ENCODE measurements at places on chromosomes 2 and 18.

DNA sequence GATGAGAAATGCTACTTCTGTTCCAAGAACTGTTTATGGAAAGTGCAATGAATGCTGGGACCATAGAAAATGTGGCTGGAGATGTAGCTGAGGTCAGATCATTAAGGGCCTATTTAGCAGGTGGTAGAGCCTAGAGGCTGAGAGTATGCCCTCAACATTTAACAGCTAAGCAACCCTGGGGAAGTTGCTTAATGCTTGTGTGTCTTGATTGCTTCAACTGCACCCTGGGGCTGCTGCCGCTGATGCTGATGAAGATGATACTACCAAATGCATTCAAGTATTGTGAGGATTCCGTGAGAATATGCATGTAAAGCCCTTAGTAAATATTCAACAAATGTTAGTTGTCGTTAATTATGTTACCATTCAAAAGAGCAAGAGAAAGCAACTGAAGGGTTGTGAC, 273.2 kb downstream of the BCL11A start:
- DNase-seq = no peak

GRCh38 chr2:96783388-96783787, 22.7 kb downstream of the CNNM4 start:
- no peak for DNase-seq

DNA sequence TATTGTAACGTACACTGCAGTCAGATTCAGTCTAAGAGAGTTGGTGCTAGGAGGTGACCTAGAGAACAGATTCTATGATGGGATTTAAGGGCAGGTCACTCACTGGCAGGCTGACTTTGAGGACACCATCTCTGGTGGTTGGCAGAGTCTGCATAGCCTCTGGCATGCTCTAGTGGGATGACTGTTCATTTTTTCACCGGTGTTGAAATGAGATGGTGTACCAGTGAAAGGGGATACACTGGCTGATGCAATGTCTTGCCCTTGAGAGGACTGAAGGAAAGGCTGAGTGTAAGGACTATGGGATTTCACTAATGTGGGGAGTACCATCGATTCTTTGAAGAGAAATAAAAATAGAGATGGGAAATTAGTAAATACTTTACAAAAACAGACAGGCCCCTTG, 186.9 kb upstream of the PIEZO2 start:
- DNase-seq = no peak

GRCh38 chr18:77061281-77061945, 71.2 kb downstream of the MBP start:
- DNase-seq = no peak

- DNase-seq = no peak
These were observed 17.1 kb upstream of the SOCS6 start for GRCh38 chr18:70271742-70272141.

GRCh38 chr2:64283006-64283570, 138.9 kb upstream of the PELI1 start:
- DNase-seq = no peak

- no peak for DNase-seq
These were observed 517.5 kb downstream of the STK39 start for GRCh38 chr2:167729911-167730310.

GRCh38 chr18:48319801-48320638, 89.2 kb downstream of the ZBTB7C start:
- peak; percentile 38 for DNase-seq

GRCh38 chr2:11784747-11785610, 38.5 kb downstream of the LPIN1 start:
- peak; percentile 67 for DNase-seq

GRCh38 chr2:149863227-149863626, 275.7 kb upstream of the MMADHC start:
- no peak for DNase-seq

DNA sequence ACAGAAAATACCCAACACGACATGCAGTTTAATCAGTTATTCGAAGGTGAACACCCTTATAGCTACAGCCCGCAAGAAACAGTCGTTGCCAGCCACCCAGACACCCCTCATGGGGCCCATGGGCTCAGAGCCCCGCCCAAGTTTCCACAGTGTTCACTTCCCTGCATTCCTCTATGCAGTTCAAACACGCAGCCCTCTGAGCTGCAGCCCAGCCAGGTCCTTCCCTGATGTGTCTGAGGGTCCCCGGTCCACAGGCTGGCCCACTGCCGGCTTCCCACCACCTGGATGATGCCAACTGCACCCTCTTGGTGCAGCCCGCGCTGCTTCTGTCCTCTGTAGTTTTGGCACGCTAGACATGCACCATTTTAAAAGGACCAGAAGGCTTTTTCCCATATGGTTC, 87.4 kb downstream of the ZNF516 start:
- no peak for DNase-seq

DNA sequence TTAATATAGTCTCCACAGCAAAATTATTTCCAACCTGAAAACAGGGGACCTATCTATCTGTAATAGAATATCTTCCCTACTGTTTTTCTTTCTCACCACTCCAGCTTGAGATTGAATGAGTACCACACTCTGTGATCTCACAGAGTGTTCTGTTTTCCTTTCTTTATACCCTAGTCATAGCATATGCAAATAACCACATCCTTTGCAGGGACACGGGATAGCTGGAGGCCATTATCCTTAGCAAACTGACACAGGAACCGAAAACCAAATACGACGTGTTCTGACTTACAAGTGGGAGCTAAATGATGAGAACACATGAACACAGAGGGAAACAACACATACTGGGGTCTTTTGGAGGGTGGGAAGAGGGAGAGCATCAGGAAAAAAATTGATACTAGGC, 224.7 kb downstream of the SLC8A1 start:
- DNase-seq = no peak

GRCh38 chr18:50786864-50787263, 33.0 kb downstream of the MRO start:
- DNase-seq = no peak

DNA sequence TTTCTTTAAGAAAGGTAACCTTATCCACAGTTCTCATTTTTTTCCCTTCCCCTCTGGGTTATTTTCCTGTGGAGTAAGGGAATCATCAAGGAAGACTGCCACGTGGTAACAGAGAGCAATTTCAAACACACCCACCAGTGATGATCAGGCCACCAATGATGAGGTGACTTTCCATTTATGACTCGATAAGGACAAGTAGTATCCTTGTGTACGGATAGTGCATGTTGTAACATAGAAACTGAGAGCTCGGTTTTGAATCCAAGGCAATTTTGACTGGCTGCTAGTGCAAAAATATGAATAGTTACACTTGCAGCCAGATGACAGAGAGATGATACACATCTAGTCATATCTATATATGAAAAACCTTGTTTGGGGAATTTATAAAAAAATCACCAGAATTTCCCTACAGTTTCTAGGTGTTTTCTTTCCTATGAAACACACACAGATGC, 143.6 kb upstream of the TCF4 start:
- DNase-seq = no peak

GRCh38 chr2:234081970-234082822, 31.7 kb downstream of the SPP2 start:
- no peak for DNase-seq

DNA sequence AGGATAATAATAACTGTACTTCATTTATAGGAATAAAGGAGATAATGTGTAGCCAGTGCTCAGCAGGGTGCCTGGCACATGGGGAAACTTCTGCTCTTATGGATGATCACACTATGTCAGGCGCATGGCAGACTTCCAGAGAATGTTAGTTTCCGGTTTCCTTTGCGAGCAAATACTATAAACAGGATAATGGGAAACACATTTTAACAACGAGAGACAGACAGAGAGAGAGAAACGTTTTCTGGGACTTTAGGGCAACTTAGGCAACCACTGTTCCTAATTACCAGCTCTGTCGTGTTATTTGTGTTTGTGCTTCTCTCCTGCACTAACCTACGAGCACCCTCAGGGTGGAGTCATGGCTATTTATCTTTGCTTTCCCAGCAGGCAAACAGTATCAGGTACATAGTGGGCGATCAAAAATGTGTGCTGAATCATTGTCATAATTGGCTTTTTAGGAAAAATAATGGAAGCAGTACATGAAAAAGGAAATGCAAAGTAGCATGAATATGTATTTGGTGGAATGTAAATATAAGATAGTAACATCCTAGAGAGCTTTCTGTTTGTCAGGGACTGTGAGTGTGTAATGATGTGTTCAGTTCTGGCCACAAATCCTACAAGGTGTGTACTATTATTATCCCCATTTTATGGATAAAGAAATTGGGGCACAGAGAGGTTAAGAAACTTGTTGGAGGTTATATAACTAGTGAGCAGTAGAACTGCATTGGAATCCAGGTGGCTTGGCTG, 36.8 kb upstream of the IGFBP2 start:
- peak; percentile 61 for DNase-seq

DNA sequence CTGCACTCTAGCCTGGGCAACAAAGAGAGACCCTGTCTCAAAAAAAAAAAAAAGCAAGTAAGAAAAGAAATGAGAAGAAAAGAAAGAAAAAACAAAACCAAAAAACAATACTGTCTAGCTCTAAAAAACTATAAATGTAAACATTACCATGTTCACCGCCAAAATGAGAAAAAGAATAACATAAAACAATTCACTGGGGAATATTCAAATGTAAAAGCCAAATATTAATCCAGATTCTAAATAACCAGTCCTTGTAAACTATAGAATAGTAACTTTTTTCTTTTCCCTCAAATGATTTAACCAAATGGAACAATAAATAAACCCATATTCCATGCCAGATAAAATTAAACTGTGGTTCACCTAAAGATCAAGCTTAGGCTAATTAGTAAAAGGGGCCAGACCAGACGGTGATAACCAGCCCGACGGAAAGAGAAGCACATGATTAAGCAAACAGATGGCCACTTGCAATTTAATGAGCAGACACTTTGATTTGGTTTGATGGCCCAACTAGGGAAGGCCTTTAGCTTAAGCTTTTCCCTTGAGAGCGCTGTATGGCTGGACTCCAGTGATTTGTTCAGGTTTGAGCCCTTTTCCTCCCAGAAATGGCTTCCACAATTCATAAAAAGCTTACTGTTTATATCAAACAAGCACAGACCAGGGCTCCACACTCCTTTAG, 39.4 kb upstream of the ZNF397 start:
- no peak for DNase-seq

DNA sequence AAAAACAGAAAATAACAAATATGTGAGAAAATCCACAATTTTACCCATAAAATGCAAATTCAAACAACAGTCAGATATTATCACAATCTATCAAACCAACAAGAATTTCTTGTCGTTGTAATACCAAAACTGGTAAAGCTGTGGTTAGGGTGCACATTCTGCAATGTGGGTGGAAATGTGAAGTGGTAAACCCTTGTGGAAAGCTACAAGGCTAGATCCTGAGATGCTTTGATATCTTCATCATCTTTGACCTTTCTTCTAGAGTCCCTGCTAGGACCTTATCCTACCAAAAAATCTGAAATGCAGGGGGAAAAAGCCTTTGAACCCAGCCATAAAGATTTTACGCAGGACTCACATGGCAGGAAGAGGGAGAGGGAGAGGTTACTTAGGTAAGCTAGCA, 17.2 kb upstream of the ATG16L1 start:
- no peak for DNase-seq

- no peak for DNase-seq
These were observed 9.9 kb downstream of the SGPP2 start for GRCh38 chr2:222434204-222434603.

DNA sequence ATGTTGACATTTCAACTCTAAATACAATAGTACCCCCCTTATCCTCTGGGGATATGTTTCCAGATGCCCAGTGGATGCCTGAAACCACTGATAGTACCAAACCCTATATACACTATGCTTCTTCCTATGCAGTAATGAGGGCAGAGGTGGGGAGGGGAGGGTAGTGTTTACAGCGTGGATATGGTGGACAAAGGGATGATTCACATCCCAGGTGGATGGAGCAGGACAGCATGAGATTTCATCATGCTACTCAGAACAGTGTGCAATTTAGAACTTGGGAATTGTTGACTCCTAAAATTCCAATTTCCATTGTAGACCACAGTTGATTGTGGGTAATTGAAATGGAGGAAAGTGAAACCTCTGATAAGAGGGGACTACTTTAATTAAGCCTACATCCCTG, 75.4 kb downstream of the TSN start:
- DNase-seq = no peak

GRCh38 chr2:3617198-3617890, 22.4 kb downstream of the COLEC11 start:
- DNase-seq = no peak

- DNase-seq = no peak
These were observed 100.3 kb downstream of the B3GNT2 start for GRCh38 chr2:62296034-62296831.

- DNase-seq = no peak
These were observed 121.2 kb downstream of the OSBPL6 start for GRCh38 chr2:178315488-178315948.

DNA sequence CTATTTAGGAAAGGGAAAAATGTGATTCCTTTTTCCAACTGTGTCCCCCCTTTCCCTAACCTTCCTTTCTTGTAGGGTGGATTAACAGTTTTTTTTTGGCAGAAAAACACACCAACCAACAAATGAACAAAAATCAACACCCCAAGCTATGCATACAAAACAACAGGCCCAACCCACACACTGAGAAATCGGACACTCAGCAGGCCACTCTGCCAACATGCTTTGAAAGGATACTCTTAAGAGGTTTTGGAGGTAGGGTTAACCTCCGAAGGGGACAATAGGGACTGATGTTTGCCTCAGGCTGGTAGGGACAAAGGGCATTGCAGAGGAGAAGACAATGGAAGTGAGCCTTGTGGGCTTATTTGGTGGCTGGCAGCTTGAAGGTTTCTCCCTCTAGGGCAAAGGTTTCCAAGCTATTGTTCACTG, 33.1 kb upstream of the POLE4 start:
- DNase-seq = no peak

GRCh38 chr2:235024191-235024860, 72.5 kb downstream of the SH3BP4 start:
- DNase-seq = peak; percentile 88

DNA sequence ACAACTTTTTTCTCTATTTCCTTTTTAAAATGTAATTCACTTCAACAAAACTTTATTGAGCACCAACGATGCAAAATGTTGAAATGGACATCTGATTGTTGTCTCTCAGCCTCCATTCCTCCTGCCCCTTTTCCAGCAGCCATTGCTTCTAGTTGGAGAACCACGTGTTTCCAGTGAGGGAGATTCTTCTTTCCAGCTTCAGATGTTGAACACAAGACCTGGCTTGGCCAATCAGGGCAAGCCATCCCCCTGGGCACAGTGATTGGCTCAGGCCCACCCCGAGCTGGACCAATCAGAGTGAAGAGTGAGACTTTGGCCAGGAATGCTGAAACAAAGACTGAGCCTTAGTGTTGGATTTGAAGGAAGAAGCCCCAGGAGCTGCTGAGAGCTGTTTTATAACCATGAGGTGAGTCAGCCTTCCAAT, 59.0 kb downstream of the E2F6 start:
- peak; percentile 96 for DNase-seq

- DNase-seq = no peak
These were observed 237.0 kb downstream of the HDAC4 start for GRCh38 chr2:239163688-239164334.

GRCh38 chr2:241741016-241741415, 6.6 kb downstream of the D2HGDH start:
- DNase-seq = no peak

Measured in HFFc6 (cell line).